ENCODE measurements at places on chromosomes 12 and 14. TPM values are rescaled to one million over a fixed set of nuclear protein-coding genes. Genes with fewer than 3 reads are reported as not detected.

- DNase-seq, result no peak
These were observed 50.2 kb downstream of the A2M start for GRCh38 chr12:9065607-9065856.

GRCh38 chr14:49865431-49865859, 12.9 kb upstream of the NEMF start:
- peak; percentile 94 for DNase-seq

- peak; percentile 57 for DNase-seq
These were observed 5.1 kb downstream of the ADCY4 start for GRCh38 chr14:24329736-24330135.

DNA sequence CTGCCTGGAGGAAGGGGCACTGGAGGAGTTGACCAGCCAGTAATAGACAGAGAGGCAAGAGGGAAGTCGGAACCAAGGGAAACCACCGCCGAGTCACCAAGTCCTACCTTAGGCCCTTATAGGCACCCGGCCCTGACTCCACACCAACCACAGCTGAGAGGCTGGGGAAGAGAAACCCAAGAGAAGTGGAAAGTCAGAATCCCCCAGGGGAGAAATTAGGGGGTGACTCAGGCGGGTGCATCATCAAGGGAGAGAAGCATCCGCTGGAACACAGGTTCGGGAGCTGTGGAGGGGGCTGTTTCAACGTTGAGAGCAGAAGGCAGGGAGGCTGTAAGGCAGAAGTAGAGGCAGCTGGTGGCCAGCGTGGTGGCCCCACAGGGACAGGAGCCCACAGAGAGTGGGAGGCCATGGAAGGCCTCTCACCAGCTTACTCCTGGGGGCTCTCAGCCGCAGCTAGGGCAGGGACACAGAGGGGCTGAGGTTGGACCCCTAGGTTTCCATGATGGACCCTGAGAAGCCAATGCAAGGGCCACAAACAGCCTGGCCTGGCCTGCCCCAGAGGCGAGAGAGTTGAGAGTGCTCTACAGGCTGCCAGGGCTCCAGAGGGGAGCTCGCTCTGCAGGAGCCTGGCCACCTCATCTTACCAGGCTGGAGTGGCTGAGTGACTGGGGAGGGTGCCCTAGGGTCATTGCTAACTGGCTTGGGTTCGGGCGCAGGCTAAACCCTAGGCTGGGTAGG, 1.4 kb upstream of the TRMT61A start:
- DNase-seq, result peak; percentile 40

DNA sequence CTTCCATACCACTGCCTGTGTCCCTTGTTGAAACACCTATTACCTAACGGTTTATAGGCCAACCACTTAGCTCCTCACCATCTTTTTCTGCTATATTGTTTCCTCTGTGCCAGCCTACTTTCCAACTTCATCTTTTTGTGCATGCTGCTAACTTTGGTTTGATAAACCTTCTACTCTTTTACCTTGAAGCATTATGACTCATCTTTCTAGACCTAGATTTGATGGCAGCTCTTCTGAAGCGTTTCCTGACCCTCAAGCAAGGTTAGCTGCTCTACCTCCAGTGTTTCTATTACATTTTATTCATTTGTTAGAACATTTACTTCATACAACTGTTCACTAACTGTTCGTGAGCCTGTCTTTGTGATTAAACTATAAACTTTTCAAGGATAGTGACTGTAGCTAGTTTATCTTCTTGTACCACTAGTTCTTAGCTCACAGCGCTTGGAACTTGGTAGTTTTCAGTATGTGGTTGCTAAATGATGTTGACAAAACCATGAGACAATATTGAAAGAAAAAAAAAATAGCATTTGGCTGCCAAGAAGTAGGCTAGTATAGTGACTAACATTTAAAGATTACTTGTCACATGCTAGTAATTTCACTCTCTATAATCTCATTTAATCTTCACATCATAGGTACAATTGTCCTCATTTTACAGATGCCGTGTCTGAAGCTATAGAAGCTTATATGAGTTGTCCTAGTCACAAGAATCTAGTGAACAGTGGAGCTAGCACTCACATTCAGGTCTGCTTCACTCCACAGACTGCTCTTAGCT, 79.5 kb downstream of the APAF1 start:
- no peak for DNase-seq

DNA sequence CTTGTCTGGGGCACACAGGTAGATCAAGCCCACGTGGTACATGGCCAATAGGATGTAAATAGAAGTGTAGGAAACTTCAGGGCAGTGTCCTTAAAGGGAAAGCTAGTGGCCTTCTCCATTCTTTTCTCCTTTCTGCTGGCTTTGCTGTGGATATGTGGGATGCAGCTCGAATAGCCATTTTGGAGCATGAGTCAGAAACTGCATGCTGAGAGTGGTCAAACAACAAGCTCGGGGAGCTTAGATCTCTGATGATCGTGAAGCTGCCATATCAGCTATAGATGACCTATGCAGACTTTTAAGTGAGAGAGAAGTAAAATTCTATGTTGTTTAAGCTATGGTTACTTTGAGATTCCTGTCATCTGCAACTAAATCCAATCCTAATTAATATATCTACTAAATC, 241.3 kb upstream of the DAAM1 start:
- no peak for DNase-seq

GRCh38 chr14:72752034-72752412, 141.9 kb downstream of the DPF3 start:
- no peak for DNase-seq

- DNase-seq, result no peak
These were observed 821.1 kb upstream of the FLRT2 start for GRCh38 chr14:84708865-84709264.

DNA sequence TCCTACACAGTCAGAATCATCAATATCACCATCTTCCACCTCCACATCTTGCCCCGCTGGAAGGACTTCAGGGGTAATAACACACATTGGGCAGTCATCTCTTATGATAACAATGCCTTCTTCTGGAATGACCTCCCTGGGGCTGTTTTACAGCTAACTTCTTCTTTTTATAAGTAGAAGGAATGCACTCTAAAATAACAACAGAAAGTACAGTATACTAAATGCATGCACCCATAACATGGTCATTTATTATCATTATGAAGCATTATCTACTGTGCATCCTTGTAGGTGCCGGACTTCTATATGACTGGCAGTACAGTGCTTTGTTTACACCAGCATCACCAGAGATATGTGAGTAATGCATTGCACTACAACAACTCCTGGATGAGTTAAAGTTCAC, 19.0 kb upstream of the NUAK1 start:
- no peak for DNase-seq

DNA sequence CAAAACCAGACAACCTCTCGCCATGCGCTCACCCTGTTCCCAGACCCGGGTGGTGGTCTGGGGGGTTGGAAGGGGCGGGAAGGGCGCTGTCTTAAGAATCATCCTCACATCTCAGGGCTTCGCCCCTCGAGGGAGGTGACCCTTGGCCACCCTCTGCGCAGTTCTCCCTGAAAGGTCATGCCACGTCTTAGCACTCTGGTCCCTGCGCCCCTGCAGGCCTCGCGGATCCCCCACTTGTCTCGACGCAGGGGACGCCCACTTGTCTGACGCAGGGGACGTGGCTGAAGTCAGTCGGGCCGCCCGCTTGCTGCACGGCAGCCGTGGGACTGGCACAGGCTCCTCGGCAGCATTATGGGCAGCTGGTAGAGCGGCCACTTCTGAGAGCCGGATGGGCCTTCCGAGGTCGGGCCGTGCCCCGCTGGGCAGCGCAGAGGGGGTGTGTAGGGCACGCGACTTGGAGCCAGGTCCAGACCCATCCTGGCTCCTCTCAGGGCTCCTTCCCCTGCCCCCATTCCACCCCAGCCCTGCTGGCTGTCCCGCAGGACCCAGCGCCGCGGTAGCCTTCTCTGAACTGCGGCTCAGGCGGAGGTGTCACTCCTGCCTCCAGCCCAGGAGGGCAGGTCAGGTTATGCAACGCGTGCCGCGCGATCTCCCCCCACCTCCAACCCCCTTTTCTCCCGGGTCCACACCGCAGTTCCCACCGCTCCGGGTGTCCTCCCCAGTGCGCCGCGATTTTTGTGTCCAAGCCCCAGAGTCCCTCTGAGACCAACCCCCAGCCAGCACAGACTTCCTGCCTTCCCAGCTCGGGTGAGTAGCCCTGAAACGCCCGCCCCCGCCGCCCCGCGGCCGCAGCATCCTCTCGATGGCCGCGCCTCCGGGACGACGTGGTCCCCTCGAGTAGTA, 40.9 kb upstream of the CAPRIN2 start:
- DNase-seq, result peak; percentile 19

DNA sequence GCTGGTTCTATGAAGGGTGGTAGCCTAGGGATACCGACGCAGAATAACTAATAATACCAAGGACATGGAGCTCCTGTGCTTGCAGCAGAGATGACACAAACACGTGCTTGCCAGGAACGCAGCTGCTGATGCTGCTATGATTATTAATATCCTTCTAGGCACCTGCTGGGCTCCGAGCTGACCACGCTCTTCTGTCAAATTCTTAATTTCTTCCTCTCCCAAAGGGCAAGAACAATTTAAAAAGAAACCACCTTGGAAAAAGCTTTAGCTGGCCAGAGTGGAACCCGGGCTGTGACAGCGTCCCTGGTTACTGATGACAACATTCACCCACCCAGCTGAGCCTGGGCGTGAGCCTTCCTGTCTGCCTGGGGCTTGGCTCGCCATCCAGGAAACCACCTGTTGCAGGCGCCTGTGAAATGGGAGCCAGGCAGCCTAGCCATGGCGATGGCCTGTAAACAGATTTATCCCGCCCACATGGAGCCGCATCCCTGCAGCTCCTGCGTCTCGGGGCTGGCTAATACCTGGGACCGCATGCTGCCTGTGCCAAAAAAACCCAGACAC, 28.8 kb downstream of the CLMN start:
- peak; percentile 84 for DNase-seq

GRCh38 chr14:101950516-101951215, 13.7 kb upstream of the DYNC1H1 start:
- DNase-seq, result no peak

- DNase-seq, result no peak
These were observed 818 bp upstream of the SUOX start for GRCh38 chr12:55996201-55996714.

DNA sequence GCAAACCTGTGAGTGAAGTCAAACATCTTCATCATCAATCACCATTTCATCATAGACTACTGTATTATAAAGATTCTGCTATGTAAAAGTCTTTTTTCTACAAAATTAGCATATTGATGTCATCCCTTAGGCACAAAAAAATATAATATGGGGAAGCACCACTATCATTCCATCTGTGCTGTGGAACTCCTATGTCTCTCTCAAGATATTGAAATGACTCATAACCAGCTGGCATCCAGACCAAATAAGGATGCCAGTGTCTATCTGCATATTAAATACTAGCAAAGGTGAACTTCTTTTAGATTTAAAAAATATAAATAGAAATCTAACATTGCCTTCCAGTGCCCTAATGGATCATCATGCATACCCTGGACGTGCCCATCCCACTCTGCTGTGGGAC, 17.9 kb upstream of the DCAF5 start:
- no peak for DNase-seq

DNA sequence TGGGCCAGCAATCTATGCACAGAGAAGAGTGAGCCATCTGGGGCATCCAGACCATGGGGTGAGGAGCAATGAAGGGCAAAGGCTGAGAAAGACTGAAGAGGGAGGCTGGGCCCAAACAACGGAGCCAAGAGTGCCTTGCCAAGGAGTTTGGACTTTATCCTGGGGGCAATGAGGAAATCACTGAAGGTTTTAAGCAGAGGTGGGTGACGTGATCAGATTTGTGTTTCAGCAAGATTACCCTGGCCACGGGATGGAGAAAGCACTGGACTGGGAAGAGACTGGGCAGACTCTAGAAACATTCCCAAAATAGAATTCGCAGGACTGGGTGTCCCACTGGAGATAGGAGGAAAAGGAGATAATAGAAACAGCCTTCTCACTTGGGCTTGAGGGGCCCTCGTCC, 65.3 kb downstream of the DPF3 start:
- no peak for DNase-seq

DNA sequence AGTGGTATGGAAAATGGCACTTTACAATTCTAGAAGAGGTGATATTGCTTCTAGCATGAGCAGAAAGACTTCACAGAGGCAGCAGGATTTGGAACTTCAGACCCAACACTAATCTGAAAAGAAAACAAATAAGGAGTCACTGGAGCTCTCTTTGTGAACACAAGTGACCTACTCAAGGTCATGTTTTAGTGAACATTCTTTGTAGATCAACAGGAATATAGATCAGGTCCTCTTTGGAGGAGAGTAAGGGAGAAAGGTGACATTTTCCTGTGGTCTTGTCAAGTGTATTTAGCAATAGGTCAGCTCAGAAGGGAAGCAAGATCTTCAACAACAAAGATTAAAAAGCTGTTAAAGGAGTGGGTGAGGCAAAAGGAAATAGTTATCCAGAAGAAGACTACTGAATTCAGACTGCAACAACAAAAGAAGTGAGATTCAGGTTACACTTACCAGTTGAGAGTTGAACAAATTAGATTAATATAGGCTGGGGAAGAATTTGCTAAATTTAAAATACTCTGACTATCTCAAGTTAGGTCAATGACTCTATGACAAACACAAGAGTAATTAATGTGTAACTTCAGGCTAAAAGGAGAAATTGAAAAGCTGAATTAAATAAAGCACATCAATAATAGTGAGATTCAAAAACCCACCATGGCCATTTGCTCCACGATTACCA, 528.2 kb downstream of the RPS29 start:
- DNase-seq, result no peak

GRCh38 chr12:15688202-15688736, 100.9 kb downstream of the EPS8 start:
- DNase-seq, result peak; percentile 69

DNA sequence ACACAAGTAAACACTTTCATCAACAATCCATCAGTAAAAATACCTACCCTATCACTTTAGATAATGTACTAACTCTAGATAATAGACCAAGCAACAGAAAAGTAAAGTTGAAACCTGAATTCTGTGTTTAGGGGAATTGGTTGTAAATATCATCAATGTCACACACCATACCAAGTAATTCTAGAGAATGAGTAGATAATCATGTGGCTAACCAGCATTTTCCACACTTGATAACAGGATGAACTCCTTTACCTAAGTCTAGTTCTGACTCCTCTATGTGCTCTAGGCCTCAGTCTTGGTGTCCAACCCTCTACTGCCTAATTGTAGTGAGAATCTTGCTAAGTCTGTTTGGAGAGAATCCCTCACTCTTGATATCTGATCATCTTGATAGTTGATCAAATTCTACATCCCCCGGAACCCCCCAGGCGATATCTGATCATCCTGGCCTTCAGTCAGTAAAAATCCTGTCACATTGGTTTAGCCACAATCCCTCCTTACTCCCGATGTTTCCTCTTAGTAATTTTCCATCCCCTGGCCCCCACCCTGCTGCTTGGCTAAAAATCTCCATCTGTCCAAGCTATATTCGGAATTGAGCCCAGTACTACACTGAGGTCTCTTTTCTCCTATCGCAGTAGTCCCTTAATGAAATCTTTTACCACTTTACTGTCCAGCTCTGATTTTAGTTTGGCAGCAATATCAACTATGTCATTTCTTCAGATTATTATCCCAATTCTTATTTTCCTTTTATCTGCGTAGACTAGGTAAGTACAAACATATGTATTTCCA, 3.4 kb upstream of the SLCO1A2 start:
- DNase-seq, result no peak

GRCh38 chr14:100548295-100548655, 38.9 kb downstream of the BEGAIN start:
- peak; percentile 62 for DNase-seq

Gene BEST3
- total RNA-seq, result 0.27 TPM

Gene TAS2R43
- 0.51 TPM for total RNA-seq

Gene DIO3
- total RNA-seq, result 1.8 TPM

Gene NEUROD4
- total RNA-seq, result not detected

Data from mucosa of descending colon (tissue), 3 donors.